ENCODE measurements at places on chromosomes 4 and X. TPM values are rescaled to one million over a fixed set of nuclear protein-coding genes. Genes with fewer than 3 reads are reported as not detected.

GRCh38 chrX:130228871-130229270 is 39.8 kb downstream of the ZNF280C start:
- no peak for DNase-seq

- DNase-seq, result no peak
Measured at GRCh38 chr4:39620551-39621313, 17.9 kb downstream of the SMIM14 start.

DNA sequence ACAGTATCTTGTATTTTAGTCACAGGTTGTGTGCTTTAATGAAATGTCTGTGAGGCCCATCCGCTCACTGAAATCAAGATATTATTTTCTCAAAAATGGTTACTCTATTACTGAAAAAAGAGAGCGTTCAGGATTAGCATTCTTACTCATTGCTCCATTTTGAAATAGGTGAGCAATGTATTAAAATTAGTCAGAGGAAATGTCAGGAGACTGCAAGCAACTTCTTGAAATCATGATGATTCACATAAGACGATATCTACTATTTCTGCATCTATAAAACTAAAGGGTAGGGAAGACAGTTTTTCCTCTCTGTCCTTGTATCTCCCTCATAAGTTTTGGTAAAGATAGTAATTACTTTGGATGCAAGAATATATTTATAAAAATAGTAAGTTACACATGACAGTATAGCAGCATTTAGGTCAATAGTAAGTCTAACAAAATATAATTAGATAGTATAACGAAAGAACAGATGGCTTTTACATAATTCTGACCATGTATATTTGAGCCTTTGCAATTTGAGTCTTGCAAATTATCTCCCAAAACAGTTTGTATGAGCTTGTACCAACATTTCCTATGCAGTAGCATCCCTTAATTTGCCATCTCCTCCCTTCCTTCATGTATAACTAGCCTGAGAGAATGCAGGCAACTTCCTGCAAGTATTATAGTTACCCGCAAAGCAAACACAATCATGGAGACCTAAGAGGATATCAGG is 937.8 kb downstream of the PCDH7 start:
- DNase-seq, result no peak

Gene P2RY10
- 134 TPM for total RNA-seq

Gene PABPC1L2B
- not detected for total RNA-seq

DNA sequence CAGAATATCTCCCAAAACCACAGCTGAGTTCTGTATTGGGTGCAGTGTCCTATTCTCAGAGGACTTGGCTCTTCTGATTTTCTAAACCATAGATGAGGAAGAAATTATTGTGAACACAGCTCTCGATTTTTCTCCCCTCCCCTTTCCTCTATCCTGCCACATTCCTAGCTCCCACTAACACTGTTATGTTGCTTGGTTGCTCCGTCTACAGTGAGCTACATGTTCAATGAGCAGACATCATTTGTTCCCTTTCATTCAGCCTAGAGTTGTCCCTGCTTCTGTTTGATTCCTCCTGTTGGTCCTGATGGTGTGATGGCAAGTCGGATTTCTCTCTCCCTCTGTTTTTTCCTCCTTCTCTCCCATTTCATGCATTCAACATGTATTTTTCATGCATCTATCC is 65.9 kb downstream of the DIPK2B start:
- DNase-seq, result no peak

Gene ATP5ME
- 123 TPM for total RNA-seq

DNA sequence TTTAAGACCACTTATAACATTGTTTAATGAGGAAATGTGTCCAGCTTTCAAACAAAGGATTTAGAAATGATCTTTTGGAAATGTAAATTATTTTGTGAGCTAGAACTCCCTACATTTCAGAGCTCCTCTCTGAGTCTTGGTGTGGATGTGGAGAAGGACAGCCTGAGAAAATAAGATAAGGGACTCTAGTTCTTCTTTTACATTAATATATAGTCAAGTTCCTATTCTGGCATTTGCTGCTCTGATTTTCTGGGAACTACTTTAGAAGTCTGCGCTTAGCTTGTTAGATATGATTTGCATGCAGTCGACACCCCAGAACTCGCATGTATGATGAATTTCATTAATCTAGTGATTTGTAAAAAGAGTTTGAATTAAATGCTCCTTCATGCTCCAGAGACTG is 45.5 kb downstream of the TSPAN7 start:
- no peak for DNase-seq

DNA sequence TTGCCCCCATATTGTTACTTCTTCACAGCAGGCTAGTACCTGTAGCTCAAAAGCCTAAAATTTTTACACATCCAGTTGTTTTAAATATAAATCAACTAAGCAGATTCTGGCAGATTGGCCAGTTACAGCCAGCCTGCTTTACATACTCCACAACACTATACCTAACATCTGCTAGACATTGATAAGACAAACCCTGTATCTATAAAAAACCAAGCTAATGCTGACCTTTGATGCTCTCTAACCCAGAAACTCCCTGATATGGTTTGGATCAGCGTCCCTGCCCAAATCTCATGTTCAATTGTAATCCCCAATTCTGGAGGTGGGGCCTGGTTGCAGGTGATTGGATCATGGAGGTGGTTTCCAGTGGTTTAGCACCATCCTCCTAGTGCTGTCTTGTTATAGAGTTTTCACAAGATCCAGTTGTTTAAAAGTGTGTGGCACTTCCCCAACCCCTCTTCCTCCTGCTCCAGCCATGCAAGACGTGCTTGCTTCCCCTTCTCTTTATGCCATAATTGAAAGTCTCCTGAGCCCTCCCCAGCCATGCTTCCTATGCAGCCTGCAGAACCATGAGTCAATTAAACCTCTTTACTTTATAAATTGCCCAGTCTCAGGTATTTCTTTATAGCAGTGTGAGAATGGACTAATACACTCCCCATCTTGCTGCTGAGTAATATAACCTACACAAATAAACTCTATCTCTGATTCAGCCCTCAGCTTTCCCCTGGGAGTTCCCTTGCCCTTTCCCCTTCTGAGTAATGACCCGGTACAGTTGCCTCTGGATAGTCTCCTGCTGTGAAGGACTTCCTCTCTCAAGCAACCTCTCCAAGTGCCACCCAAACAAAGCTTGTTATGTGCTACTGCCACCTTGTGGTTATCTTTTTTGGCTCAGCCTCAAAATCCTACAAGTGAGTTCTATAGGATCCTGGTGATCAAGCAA is 39.6 kb downstream of the ZCCHC13 start:
- peak; percentile 18 for DNase-seq

DNA sequence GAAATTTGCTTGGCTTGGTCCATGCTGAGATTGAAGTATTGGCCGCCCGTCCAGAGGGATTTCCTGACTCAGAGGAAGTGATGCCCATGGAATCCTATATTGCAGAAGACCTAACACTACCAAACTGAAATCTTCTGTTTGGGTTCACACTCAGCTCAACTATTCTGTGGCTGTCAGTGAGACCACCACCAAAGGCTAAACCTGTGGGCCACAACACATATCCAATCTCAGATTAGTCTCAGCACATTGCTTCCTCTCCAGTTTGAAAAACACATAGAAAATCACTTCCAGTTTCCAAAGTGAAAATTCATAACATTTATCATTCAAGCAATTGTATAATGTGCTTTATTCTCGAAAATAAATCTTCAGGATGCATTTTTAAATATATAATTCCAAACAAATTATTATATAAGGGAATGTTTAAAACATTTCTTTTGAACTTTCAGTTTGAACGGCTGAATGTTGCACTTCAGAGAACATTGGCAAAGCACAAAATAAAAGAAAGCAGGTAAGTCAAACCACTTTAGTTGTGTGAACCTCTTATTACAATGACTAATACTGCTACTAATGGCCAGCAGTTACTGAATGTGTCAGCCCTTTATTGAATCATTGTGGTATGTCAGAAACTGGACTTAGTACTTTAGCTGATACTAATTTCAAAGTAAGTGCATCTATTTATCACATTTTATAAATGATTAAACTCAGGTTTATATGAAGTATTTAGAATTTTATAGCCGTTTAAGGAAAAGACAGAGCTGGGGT is 37.0 kb downstream of the GUCY1A1 start:
- DNase-seq, result no peak

Gene APBB2
- not detected for total RNA-seq

GRCh38 chrX:41459716-41460115 is 12.6 kb downstream of the NYX start:
- no peak for DNase-seq

DNA sequence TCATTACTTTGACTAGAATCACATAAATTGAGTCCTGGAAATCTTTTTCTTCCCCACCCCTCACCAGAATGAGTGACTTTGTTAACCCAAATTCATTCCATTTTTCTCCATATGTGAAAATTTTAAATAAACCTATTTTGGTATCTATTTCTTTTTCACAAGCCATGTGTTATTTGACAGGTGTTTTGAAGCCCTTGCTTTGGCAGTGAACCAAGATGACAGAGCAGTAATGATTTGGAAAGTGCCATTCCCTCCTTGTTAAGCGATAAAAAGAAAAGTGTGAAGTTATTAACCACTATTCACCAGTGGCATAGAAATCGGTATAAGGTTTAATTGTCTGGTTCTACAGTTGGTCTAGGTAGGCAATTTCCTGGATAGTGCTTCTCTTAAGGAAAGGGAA is 66.1 kb downstream of the POLA1 start:
- DNase-seq, result no peak

DNA sequence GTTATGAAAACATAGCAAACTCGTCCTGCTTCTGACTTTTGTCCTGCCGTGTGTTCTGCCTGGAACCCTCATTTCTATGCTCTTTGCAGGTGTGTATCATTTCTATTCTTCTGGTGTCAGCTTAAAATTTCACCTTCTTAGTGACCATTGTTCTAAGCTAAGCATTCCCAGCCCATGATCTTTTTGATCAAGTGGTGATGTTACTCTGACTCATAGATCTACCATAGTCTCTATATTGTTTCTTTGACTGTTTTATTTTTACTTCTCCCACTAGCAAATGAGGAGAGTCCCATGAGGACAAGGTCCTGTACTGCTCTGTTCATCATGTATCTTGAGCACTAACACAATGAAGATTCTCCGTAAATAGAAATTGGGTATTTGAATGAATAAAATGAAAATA is 14.1 kb upstream of the CXCL6 start:
- DNase-seq, result no peak

DNA sequence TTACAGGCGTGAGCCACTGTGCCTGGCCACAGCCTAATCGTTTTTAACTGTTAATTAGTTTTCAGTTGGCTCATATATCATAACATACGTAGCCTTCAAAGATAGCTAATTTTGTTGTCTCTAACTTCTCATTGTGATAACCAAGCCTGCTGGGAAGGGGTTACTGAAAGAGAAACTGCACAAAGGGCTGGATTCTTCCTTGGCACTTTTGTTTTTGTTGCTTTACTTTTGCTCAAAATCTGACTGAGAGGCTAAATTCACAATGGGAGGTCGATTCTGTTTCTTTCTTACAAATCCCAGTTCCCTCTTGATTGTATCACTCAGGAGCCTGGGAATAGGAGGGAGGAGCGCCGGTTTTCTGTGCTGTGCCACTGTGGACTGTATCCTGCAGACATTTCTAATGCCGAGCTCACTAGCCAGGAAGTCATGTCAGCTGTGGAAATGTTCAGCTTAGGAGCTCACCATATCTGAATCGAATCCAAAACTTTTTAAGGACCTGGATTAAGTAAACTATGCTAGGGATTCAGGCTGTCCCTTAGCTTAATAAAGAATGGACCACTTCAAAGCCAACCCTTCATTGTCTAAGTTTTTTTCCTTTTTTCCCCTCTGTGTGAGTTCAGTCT is 120.5 kb upstream of the FAT1 start:
- DNase-seq, result no peak

DNA sequence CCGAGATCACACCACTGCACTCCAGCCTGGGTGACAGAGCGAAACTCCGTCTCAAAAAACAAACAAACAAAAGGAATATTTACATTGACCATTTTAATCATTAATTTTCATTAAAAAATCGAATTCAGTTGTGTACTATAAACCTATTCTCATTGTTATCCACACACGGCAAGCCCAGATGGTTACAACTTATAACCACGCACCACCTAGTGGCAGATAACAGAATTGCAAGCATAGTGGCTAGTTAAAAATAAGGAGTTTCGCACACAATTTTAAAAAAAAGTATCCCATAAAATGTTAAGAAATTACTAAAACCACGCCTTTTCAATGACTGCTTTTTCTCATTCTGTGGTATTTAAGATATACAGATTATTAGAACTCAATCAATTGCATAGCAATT is 25.4 kb downstream of the MBNL3 start:
- DNase-seq, result peak; percentile 15

Gene GRIA3
- total RNA-seq, result not detected

Gene TLR10
- 0.44 TPM for total RNA-seq

DNA sequence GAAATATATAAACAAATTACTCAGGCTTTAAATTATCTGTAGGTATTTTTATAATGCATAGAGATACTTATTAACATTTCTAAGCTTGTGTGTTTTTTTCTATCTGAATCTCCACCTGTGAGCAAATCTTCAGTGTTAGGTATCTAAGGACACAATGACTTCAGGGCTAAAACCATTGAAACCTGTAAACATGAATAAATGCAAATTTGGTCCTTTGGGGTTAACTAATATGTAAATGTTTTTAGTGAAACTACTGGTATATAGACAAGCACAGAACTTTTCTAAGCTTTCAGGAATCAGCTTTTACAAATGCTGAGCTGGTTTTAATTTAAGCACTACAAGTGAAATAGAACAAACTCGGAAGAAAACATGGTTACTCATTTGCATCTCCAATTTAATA is 147.9 kb downstream of the FBXO8 start:
- DNase-seq, result no peak

DNA sequence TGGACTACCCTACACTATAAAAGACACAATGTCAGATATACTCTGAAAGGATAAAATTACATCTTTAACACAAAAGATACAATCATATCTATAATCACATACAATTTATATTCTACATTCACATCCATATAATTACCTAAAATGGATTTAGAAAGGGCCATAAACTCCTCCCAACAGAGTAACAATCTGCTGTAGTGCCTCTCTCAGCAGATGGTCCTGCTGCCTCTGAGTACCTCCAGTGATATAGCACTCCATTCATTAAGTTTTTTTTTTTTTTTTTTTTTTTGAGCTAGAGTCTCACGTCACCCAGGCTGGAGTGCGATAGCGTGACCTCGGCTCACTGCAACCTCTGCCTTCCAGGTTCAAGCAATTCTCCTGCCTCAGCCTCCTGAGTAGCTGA is 7.4 kb downstream of the ANKRD37 start:
- no peak for DNase-seq

DNA sequence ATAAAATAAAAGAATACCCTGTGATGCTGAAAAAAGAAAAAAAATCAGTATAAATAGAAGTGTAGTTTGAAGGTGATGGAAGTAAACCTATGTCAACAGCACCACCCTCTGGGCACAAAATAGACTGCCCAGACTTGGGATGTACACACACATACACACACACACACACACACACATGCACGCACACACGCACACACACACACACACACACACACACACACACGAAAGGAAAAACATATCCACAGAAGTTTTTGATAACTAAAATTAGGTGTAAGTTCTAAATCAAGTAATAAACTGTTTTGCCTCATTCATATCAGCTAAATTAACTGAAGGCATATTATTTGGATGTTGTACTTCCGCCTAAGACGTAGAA is 40.5 kb downstream of the ANXA5 start:
- DNase-seq, result peak; percentile 53
